ENCODE measurements at places on chromosomes 13 and 19.

DNA sequence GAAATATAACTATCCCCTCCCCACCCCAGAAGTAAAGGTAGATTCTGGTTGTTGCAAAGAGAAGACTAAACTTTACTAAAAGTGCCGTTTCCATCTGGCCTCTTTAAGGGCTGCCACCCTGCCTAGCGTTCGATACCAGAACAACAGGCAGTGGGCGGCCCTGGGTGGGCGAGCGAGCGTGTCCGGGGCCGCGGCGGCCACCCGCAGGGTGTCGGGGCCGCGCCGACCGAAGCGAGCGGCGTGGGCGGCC, 2.6 kb downstream of the FGF9 start:
- no peak for DNase-seq

- DNase-seq: no peak
Observed at GRCh38 chr13:110653271-110653670, 37.9 kb downstream of the NAXD start.

DNA sequence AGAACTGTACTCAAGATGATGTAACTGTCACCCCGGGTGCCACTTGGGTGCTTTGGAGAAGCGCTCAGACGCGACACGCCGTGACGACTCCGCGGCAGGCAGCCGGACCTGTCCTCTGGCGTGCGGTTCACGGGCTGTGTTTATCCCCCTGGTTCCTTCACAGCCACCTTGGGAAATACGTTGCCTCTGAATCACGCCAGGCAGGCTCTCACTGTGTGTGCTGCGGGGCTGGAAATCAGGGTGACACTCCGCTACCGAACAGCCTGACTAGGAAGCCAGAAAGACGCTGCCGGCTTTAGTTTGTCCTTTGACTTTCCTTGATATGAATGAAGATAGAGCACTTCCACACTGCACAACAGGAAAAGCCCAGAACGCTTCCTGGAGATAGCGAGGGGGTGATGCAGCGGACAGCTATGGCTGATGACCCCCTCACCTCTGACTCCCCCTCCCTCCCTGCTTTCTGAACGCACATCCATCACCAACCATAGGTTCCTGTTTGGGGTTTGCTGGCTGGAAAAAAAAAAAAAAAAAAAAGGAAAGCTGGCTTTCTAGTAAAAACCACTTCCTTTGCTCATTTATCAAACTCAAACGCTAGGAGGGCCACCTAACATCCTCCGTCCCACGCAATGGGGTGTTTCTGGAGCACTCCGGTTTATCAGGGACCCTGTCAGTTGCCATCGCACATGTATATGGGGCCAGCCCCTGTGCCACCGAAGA, 3.7 kb upstream of the GP6 start:
- DNase-seq: peak; percentile 18

- DNase-seq: peak; percentile 10
Observed at GRCh38 chr13:45108716-45109101, 11.6 kb upstream of the GTF2F2 start.

GRCh38 chr13:41017159-41017558, 2.0 kb downstream of the ELF1 start:
- DNase-seq: no peak

GRCh38 chr13:32087955-32088747, 56.6 kb downstream of the FRY start:
- DNase-seq: no peak

GRCh38 chr19:22421797-22422196, 349 bp downstream of the ZNF98 start:
- no peak for DNase-seq

- DNase-seq: no peak
Observed at GRCh38 chr13:95328386-95328785, 27.1 kb upstream of the ABCC4 start.

GRCh38 chr13:46607768-46608564, 55.0 kb downstream of the LRCH1 start:
- peak; percentile 43 for DNase-seq

- DNase-seq: no peak
Observed at GRCh38 chr13:25927363-25927762, 124.5 kb downstream of the SHISA2 start.

DNA sequence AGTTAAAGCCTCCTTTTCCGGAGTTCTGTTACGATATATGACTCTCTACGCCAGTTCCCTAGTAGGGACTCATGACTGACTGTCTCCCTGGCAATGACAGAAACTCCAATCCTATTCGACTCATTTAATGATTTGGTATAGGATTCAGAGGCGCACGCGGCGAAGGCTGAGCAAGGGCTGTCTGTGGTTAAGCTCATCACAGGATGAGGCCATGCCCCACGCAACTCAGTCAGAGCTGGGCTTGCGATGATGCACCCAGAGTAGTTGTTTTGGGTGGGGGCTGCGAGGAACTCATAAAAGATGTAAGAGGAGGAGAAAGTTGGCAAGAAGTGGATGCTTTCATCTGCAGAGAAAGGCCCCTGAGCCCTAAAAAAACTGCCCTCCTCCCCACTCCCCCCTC, 468 bp upstream of the SERTM1 start:
- DNase-seq: no peak

DNA sequence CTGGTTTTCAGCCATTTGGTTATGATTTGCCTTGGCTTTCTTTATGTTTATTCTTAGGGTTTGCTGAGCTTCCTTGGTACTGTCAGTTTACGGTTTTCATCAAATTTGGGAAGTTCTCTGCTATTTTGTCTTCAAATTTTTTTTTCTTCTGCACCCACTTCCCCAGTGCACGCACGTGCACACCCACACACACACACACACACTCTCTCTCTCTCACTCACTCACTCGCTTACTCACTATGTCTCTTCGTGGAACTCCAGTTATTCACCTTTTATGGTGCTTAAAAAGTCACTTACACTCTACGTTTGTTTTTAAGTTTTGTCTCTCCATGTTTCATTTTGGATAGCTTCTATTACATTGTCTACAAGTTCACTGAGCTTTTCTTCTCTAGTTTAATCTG, 7.1 kb downstream of the AKAP11 start:
- no peak for DNase-seq

- no peak for DNase-seq
Observed at GRCh38 chr13:97023117-97023516, 28.8 kb upstream of the OXGR1 start.

DNA sequence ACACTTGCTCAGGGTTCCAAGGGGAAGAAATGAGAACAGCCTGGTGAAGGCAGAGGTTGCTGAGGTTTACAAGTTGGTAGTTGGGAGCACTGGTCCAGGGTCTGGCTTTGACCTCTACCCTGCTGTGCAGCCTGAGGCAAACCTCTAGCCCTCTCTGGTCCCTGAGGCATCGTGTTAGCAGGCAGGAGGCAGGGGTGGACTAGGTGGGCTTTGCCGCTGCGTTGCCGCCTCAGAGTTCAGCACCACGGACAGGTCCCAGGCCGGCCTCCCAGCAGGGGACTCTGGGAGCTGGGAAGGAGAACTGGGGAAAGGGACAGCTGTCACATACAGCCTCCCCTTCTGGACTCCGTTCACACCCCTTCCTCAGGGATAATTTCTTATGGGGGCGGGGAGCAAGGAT, 3.1 kb downstream of the NCAN start:
- DNase-seq: no peak

DNA sequence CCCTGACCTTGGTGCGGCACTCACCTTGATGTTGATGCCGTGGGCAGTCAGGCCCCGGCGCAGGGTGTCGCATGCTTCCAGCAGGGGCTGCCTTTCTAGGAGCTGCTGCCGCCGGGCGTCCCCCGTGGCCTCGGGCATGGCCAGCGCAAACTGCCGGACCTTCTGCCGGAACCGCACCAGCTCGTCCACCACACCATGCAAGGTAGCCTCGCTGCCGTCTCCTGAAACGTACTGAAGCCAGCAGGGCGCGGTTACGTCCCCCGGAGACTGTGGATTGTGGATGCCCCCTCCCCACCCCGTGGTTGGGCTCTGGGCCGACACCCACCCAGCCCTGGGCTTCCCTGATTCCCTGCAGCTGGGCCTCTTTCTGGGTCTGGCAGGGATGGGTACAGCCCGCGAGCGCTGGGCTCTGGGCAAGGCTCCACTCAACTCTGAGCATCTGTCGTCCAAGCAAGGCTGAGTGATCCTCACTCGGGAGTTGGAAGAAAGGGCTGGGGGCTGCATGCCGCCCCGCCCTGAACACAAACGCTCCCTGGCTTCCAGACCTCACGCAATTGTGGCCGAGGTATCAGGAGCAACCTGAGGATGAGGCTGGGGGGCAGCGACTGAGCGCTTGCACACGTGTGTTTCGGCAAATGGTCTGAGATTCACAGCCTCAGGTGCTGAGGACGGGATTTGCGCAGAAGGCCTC, 27.1 kb downstream of the NAXD start:
- no peak for DNase-seq

- no peak for DNase-seq
Observed at GRCh38 chr13:99246100-99246499, 12.1 kb downstream of the GPR18 start.

DNA sequence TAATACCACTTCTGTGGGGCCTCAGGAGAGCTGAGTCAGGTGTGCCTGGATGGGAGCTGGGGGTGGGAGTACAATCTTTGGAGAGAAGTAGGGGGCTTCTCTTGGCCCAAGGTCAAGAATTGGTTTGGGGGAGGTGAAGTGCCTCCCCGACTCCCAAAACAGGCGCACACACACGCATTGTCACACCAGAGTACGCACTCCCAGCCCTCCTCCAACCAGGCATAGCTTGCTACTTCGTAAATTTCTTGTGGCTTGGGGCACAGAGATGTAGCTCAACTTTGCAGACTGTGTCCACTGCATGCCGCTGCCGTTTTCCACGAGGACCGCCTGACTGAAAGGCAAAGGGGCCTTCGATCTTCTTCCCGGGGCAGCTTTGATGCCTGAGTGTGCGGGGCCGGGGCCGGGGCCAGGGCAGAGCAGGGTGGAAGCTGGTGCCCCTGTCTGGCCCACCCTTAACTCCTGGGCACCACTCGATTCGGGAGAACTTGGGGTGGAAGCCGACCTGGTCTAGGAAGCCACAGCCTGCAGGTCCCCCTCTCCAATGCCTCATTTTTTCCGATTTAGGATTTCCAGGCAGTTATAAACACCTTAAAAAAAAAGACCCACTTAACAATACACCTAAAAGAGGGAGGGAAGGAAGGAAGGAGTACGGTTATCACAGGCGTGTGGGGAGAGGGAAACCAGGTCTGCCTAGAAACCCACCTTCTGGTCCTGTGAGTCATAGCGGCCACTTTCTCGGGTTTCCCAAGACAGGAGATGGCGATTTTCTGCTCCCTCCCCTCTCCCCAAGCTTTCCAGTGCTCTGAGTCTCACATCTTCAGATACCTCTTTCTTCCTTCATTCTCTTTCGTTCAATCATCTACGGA, 5.8 kb upstream of the TSHZ3 start:
- no peak for DNase-seq

DNA sequence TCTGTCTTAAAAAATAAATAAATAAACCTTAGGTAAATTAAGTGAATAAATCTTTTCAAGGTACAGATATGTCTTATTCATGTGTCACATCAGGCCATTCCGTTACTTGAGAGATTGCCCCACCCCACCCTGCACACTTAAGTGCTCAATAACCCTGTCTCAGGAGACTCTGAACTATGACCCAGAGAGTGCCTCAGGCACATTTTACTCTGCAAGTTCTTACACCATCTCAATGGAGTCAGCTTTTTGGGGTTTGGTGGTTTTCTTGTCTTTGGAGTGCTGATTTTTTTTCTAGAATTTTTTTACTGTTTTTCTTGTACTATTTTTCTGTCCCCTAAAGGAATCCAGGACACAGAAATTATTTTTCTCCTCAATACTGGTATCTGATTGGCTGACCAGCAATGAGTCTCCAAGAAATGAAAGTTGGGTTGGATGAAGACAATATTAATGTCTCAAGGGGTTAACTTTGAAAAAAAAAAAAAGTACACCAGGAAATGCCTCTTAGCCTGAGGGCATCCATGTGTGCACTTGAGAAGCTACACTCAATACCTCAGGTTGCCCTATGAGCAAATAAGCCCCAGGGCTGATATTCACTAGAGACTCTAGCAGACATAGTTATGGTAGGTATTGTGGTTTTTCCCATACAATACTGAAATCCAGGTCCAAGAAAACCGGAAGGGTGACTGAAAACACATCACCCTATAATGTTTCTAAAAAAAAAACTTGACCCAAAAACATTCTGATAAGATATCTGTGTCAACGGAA, 114.6 kb upstream of the ZNF91 start:
- DNase-seq: no peak

GRCh38 chr13:40770934-40771618, at the start of gene MRPS31:
Gene MRPS31 (minus strand): TSS chr13:40771190. CDS start chr13:40771136, 54 bp downstream.
- peak; percentile 96 for DNase-seq

GRCh38 chr13:38888309-38888708, 102.3 kb downstream of the STOML3 start:
- DNase-seq: no peak

DNA sequence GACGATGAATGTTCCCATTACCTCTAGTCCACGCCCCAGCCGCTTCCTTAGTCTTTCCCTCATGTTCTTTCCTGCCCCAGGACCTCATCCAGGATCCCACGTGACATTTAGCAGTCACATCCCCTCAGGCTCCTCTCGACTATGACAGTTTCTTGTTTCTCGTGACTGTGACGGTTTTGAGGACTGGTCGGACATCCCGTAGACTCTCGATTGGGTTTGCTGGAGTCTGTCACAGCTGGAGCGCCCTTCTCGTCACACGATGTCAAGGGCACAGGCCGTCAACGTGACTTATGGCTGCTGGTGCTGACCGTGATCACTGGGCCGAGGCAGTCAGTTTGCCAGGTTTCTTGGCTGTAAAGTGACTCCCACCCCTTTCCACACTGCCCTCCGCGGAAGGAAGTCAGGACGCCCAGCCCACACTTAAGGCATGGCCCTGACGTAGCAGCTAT, 22.8 kb downstream of the ELAVL1 start:
- no peak for DNase-seq

DNA sequence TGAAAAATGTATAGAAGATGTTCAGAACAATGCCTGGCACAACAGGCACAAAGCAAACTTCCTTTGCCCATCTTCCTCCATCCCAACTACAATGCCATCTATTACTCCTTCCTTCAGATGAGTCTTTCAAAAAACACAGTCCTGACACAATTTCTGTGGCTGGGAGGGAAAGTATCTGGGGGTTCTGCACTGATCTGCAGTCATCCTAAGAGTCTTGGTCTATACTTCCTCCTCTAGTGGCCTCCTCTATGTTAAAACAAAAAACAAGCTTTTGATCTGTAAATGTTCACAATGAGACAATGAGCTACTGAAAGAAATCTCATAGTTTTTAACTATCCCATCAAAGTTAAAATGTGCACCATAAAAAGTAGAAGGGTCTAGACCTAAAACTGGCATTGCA, 44.8 kb downstream of the USP12 start:
- DNase-seq: no peak

DNA sequence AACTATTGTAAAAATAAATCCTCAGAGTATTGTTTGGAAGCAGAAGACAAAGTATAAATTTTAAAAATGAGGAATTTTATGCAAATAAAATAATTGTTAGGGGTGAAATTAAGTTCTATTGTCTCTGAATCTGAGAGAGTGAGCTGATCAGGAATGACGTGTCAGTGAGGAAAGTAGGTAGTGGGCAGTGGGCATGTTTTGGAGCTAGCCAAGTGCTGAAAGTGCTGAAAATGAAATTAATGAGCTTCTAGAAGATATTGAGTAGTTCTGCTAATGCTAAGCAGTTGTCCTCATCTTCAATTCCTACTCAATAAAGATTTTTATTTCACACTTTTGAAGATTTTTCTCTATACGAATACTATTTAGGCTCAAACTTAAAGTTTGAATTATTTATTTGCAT, 1167.8 kb upstream of the PCDH20 start:
- no peak for DNase-seq

Measured in stimulated activated CD4-positive, alpha-beta T cell treated with anti-CD3 and anti-CD28 coated beads, Interleukin-1b, Interleukin-23, amount 100 ng/mL, for 48 hours (primary cell).